NCI-H524 treated with DMSO at 0.1 percent for 48 hours (cell line): ENCODE measurements at places on chromosomes 5 and 9.

- no peak for DNase-seq
Observed at GRCh38 chr5:22596404-22596970, 256.7 kb downstream of the CDH12 start.

GRCh38 chr9:130935648-130936271 lies 3.3 kb downstream of the FIBCD1 start:
- DNase-seq, result no peak

DNA sequence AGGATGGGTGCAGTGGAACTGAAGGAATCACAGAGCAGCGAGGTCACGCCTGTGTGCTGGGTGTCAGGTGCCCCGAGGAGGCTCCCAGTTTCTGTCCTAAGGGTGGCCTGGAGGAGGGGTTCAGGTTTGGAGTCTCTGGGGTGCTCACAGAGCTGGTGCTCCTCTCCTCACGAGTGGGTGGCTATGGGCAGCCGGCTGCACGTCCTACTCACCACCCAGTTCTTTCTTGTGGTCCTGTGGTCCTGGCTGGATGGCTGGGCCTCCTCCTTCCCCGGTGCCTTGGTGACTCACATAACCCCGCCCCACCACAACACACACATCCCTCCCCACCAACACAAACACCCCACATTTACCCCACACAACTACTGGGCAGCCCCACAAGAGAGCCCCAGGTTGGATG lies 9.9 kb upstream of the PTGS1 start:
- no peak for DNase-seq

GRCh38 chr5:124860291-124860655 lies 113.8 kb upstream of the ZNF608 start:
- DNase-seq, result no peak

GRCh38 chr5:170257370-170257769 lies 24.6 kb downstream of the C5orf58 start:
- DNase-seq, result no peak

GRCh38 chr9:87401681-87402080 lies 96.0 kb upstream of the DAPK1 start:
- DNase-seq, result no peak
